GM04503 (cell line): ENCODE measurements at places on chromosomes 5 and 9.

GRCh38 chr9:105971986-105972385 lies 277.6 kb downstream of the TMEM38B start:
- no peak for DNase-seq

DNA sequence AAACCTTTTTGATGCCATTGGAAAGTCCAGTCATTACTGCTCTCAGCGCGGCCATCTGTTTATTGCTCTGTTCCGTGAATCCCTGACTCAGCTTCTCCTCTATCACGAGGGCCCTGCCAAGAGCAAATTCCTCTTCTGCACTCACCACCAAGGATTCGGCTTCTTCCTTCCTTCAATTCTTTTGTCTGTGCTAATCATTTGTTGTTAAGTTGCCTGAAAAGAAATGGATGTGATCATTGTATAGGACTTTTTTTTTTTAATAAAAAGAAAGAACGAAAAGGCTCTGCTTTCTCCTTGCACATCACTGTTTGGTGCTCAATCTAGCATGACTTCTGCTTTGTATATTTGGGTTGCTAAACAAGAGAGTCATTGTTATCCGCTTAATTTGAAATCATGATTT lies 128.7 kb upstream of the PIK3R1 start:
- peak; percentile 79 for DNase-seq

DNA sequence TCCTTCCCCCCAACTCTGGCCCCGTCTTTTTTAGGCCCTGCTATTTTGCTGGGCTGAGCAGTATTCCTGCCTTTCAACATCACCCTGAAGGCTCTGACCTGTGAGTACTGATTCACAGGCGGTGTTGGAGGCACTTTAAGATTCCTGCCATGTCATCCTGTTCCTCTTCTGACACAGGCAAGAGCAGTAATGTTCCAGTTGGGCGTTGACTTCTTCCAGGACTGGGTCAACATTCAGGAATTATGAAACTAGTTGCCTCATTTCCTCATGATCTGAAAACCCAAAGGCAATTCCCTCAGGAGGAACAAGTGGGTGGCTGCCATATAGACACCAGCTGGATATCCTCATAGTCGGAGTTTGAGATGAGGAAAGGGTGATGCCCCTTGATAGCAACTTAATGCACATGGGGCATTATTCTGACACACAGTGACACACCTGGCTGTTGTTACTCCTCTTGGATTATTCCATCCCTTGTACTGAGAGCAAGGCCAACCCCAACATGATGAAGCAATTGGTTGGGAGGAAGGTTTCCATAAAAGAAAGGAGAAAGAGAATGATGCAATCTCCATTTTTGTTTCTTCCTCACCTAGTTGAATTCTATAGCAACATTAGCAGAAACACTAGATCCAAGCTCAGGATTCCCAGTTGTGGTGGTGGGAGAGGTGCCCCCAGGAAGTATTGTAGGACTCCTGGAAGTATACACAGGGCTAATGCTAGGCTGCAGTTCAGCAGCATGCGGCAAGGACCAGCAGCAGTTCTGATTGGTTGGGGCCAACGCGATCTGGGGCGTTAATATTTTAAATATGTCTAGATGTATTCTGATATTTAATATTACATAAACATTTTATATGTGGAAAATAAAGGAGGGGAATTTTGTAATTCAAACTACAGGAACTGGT lies 19.6 kb upstream of the GLRX start:
- peak; percentile 67 for DNase-seq

GRCh38 chr5:135309391-135310327 lies 89.4 kb downstream of the MACROH2A1 start:
- no peak for DNase-seq

DNA sequence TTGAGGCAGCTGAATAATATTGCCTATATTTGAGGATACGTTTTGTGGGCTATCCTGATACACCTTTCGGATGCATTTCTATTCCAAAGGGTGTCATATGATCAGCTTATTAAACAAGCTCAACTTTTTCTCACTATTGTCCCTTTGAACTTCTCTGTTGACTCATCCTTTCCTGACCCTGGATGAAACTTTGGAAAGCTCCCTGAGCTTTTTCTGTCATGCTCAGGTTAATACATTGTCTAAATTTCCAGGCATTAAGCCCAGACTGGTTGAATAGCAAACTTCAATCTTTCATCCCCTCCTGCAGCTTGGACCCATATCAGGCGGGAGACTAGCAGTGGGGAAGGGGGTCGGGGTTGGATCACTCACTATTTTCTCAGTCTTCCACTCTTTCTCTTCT lies 104.9 kb upstream of the PTPN3 start:
- DNase-seq, result no peak

DNA sequence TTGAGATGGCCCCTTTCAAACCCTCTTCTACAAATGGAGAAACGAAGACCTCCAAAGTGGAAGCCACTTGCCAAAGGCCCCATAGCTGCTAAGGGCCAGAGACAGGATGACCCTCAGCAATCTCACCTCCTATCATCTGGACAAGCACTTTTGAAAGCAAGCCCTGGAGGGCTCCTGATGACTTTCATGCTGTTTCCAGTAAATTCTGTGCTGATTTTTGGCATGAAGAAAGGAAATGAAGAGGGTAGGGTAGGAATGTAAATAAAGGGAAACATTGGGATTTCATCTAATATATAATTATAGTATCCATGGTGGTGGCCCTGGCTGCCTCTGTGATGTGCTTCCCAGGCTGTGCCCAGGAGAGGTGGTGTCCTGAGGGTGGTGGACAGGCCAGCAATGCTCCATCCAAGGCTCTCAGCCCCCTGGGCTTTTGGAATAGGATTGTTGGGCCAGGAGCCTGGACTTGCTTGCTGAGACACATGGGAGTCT lies 208.0 kb upstream of the TRIM32 start:
- DNase-seq, result no peak

- DNase-seq, result no peak
Observed at GRCh38 chr9:108463932-108464606, 391.7 kb downstream of the ACTL7B start.

- no peak for DNase-seq
Observed at GRCh38 chr5:150457121-150457520, 7.6 kb upstream of the RPS14 start.

DNA sequence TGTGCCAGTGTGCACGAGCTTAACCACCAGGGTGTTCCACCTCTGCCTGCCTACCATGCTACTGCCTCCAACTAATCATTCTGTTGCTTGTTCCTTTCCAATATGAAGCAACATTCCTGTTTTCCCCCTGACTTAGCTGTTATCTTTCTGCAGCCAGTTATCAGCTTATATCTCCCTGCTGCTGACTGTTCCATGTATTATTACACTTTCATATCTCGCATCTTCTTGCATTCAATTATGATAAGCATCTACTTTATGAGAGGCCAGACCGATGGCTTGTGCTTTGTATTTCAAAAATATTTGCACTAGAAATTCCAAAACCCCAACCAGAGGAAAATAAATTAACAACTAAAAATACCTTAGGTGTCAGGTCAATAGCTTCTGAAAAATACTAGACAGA lies 394.0 kb upstream of the BRINP1 start:
- no peak for DNase-seq

GRCh38 chr9:102587281-102587680 lies 407.9 kb upstream of the CYLC2 start:
- no peak for DNase-seq

DNA sequence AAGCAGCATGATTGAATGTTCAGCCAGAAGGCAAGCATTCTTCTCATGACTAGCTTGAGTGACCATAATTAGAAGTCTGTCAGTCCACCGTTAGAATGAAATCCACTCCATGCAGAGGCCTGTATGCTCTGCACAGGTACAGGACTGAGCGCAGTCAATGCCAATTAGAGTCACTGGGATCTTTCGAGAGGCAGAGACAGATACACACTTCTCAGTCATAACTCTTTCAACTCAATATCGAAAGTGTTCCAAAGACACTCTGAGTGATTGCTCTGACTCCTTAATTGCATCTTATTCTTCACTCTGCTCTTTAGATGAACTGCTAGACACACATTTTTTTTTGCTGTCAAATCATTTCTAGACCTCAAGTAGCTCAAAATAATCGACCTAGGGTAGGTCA lies 203.6 kb downstream of the GABRB2 start:
- no peak for DNase-seq

DNA sequence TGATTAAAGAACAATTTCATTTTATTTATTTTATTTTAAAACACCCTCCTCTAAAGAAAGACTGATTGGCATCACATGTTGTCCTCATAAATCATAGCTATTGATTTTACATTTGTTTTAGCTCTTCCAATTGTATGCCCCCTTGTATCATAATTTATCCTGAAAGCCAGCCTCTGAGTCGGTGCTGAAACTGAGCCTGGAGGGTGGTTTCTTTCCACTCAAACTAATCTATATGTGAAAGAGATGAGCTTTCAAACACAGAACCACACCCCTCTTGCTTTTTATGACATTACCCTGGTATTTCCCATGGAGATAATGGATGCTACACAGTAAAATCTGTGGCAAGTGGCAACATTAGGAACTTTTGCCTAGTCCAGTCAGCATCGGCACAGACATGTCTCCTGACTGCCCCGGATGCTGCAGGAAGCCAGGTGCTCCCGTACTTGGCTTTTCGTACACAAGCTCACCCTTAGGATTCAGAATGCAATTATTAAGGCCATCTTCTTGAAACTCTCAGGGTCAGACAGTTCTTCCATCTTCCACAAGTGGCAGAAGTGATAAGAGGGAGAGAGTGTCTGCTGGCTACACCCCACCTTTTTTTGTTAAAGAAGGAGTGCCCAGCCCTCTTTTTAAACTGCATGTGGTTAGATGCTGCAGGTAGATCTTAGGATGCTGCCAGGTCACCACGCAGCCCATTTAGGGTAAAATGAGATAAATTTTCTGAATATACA lies 91.1 kb downstream of the SNCAIP start:
- no peak for DNase-seq
